ENCODE measurements at places on chromosomes 5 and 9. TPM values are rescaled to one million over a fixed set of nuclear protein-coding genes. Genes with fewer than 3 reads are reported as not detected.

- DNase-seq: no peak
- no peaks in the 10 kb centered on the region for H3K36me3 ChIP-seq
- H3K27ac ChIP-seq: no peak overlapping the region
- no peak overlapping the region for H3K4me3 ChIP-seq
- H3K27me3 ChIP-seq: peaks cover 15% of the 10 kb centered on the region
- H3K4me1 ChIP-seq: no peaks in the 10 kb centered on the region
These were observed 8.9 kb downstream of the PITX1 start for GRCh38 chr5:135024956-135025729.

GRCh38 chr5:122434205-122434970, 122.4 kb downstream of the SNCAIP start:
- no peaks in the 10 kb centered on the region for H3K27me3 ChIP-seq
- DNase-seq: no peak
- no peaks in the 10 kb centered on the region for H3K36me3 ChIP-seq
- peaks cover 5% of the 10 kb centered on the region for H3K4me1 ChIP-seq

DNA sequence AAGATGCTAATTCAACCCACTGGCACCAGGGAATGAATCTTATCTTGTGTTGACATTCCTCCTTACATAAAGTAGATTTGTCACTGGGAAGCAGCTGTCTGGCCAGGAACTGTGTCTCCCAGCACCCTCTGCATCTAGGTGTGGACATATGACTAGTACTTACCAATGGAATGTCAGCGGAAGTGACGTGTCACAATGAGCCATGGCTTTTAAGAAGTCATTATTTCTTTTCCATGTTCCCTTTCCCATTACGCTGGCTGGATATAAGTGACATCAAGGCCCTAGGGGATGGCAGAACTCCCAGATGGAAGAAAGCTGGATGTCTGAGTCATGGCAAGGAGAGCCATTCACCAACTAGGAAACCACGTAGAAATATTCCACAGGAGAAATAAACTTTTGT, 84.7 kb upstream of the MAST4 start:
- no peaks in the 10 kb centered on the region for H3K4me1 ChIP-seq
- no peak overlapping the region for H3K27ac ChIP-seq
- no peaks in the 10 kb centered on the region for H3K27me3 ChIP-seq
- no peak overlapping the region for H3K4me3 ChIP-seq

DNA sequence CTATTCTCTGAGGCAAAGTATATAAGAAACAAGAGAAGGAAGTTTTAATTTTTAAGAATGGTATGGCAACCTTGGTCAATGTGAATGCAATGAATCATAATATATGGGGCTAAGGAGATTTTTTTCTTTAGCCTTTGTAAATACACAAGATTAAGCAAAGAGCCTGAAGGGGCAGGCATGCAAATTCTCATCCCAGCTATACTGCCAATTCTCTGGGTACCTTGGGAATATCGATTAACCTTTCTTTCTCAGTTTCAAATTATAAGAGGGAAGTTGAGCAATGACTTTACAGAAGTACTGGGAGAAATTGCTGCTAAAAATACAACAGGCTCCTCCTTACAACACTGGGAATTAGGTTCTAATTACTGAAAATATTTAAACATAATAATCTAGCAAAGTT, 97.5 kb downstream of the MRPS27 start:
- H3K4me3 ChIP-seq: no peak overlapping the region
- H3K36me3 ChIP-seq: peaks cover 63% of the 10 kb centered on the region
- no peaks in the 10 kb centered on the region for H3K27me3 ChIP-seq
- DNase-seq: no peak

DNA sequence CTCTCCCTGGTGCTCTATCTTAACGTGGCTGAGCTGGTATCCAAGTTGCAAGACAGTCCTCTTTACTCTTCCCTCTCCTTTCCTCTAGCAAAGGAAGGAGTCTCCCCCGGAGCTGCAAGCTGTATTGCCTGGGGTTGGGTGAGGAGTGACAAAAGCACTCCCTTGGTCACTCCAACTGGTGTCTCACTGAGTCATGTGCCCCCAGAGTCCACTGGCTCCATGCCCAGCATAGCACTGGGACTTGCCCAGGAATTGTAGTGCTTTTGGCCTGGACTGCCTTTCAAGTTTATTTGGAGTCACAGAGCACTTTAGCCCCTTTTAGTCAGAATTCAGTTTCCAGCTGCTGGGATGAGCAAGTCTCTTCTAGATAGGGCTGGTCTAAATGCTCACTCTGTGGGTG, 82.6 kb upstream of the FST start:
- DNase-seq: no peak
- no peak overlapping the region for H3K4me3 ChIP-seq
- no peaks in the 10 kb centered on the region for H3K27me3 ChIP-seq
- H3K36me3 ChIP-seq: no peaks in the 10 kb centered on the region

DNA sequence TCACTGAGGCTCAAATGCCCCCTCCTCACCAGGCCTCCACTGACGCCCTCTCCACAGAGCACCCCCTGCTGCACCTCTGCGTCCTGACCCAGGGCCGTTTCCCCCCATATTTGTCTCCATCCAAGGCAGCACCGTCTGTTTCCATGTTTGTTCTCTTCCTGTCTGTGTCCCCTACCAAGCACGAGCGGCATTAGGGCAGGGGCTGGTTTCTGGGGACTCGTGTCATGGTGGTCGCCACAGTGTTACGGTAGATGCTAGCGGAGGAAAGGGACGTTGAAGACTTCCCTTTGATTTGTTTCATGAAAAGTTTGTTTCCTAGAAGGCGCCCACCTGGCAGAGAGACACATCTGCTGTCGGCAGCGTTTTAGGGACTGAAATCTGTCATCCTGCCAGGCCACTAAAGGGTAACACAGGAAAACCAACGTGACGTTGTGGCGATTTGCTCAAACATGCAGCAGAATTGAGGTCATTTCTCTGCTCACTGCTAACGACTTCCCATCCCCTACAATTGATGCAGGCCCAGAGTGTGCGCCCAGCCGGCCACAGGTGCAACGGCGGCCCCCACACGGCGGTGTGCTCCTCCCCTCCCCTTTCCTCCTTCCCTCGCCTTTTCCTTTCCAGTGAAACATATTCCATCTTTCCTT, 79.3 kb upstream of the IRX4 start:
- DNase-seq: no peak
- no peaks in the 10 kb centered on the region for H3K4me1 ChIP-seq
- no peak overlapping the region for H3K4me3 ChIP-seq

CCL21 gene
- not detected for total RNA-seq

DNA sequence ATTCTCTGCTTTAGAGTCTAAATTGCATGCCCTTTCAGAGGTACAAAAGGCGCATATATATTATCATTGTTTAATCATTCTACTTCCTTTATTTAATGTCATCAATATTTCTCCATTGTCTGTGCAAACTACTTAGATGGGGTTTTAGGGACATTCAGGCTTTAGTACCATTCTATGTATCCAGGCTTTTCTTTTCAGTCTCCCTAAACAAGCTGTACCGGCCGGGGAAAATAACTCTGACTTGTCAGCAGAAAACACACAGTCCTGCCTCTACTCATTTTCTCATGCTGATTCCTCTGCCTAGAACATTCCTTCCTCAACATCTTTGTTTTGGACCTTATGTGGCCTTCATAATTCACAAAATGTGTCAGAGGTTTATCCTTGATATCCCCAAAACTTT, 392.1 kb upstream of the DAB2 start:
- H3K4me1 ChIP-seq: no peaks in the 10 kb centered on the region
- peaks cover 4% of the 10 kb centered on the region for H3K27me3 ChIP-seq
- DNase-seq: no peak
- no peaks in the 10 kb centered on the region for H3K36me3 ChIP-seq
- H3K4me3 ChIP-seq: no peak overlapping the region

DNA sequence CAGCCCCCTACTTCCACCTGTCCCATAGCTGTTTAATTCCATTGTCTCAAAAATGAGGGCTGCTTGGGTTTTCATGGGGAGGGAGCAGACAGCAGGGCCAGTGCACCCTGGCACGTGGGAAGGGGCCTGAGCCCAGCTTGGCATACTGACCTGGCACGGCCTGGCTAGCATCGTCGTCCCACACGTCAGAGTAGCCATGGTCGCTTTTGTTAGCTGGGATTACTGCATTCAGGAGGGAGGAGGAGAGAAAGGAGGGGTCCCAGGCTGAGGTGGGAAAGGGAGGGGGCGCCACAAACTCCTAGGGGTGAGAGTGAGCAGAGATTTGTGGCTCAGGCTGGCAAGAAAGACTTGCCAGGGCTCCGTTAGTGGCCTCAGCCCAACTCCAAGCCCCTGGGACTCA, 21.1 kb upstream of the CYSTM1 start:
- no peak for DNase-seq
- no peak overlapping the region for H3K4me3 ChIP-seq
- H3K4me1 ChIP-seq: peaks cover 6% of the 10 kb centered on the region
- H3K36me3 ChIP-seq: no peaks in the 10 kb centered on the region
- no peaks in the 10 kb centered on the region for H3K27me3 ChIP-seq

GRCh38 chr9:100104314-100104713, 5.3 kb downstream of the INVS start:
- H3K27me3 ChIP-seq: no peaks in the 10 kb centered on the region
- peaks cover 54% of the 10 kb centered on the region for H3K36me3 ChIP-seq
- DNase-seq: no peak
- no peaks in the 10 kb centered on the region for H3K4me1 ChIP-seq

DNA sequence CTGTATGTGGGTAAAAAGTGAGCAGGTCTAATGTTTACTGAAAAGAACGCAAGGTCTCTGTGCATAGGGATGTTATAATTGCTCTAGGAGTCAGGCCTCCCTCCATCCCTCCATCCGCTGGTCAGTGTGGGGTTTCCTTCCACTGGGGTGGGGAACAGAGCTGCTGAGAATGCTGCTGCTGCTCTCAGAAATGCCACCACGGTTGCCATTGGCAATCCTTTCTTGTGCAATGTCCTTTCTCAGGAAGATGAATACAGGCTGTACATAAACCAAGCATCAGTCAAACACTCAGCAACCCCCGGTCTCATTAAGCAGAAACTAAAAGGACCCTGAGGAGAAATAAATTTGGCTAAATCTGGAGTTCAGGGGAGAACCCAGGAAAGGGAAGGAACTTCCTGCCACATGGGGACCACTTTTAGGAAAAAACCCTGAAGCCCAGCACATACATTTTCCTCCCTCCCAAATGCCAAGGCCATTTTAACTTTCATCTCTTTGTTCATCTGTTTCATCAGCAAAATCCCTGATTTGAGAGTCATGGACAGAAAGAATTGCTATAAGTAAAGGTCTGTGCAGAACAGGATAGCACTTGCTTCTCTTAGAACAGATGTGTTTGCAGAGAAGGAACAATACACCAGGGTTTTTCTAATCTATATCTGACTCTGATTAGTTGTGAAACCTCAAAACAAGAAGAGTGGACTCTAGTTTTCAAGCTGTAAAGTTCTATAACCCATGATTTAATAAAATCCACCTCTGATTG, 70.4 kb upstream of the SLC1A3 start:
- H3K4me3 ChIP-seq: no peak overlapping the region
- no peak overlapping the region for H3K27ac ChIP-seq

DNA sequence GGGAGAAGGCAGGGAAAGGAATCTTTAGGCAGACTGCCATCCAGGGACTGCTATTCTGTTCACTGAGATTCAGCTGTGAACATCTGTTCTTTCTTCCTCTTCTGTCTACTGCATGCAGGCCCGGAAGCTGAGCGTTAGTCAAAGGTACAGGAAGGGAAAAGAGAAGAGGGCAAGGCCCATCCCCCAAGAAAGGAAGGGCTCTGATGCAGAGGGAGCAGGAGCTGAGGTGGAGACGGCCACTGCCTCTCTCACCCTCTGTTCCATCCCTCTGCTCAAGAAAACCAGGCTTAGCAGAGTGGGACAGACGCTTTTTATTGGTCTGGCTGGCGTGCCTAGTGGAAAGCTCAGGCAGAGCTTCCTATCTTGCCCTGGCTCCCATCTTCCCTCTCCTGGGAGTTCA, 57.6 kb downstream of the PFDN1 start:
- H3K4me3 ChIP-seq: no peak overlapping the region
- H3K36me3 ChIP-seq: peaks cover 6% of the 10 kb centered on the region
- no peaks in the 10 kb centered on the region for H3K27me3 ChIP-seq
- no peak overlapping the region for H3K27ac ChIP-seq

C5orf58 gene
- not detected for total RNA-seq

DNA sequence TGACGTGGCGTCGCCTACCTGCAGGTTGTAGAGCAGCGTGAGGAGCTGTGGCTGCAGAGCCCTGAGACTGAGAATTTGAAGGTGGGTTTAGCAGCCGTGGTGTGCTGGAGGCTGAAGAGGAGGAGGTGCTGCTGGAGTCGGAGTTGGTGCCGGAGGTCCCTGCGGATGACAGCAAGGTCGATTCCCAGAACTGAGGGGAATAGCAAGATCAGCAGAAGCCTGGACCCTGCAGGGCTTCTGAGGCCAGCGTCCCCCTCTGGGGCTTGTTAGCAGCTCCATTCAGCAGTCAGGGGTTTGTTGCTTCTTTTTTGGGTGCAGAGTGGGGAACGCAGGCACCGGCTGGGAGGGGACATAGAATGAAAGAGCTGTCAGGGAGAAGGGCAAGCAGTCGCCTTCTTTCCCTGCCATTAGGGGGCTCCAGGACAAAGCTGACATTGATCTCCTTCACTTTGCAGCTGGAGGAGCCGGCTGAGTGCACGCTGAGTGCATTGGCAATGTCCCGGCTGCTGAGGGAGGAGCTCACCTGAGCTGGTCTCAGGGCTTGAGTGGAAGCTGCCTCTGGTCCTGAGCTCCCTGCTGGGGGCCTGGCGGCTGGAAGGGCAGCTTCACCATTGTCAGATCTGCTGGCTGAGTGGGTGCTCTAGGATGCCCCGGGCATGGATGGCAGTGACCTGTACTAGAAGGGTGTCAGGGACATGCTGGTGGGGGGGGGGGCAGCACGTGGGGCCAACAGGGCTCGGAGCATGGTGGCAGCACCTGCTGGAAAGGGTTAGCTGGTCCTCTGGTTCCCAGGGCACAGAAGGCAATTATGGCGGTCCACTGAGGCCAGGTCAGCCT, 20.8 kb downstream of the OBP2B start:
- peaks cover 41% of the 10 kb centered on the region for H3K27me3 ChIP-seq
- no peak overlapping the region for H3K27ac ChIP-seq
- no peaks in the 10 kb centered on the region for H3K36me3 ChIP-seq
- H3K4me3 ChIP-seq: no peak overlapping the region
- H3K4me1 ChIP-seq: no peaks in the 10 kb centered on the region

CSF2 gene
- total RNA-seq: not detected

- H3K4me1 ChIP-seq: no peaks in the 10 kb centered on the region
- H3K4me3 ChIP-seq: no peak overlapping the region
- H3K27me3 ChIP-seq: no peaks in the 10 kb centered on the region
- no peak overlapping the region for H3K27ac ChIP-seq
- no peaks in the 10 kb centered on the region for H3K36me3 ChIP-seq
- DNase-seq: no peak
These were observed 91.3 kb upstream of the SLC25A48 start for GRCh38 chr5:135743181-135743580.

PCDHA6 gene
- 12.7 TPM for total RNA-seq

GRCh38 chr5:100787648-100788047, 115.4 kb downstream of the ST8SIA4 start:
- no peak for DNase-seq
- H3K4me1 ChIP-seq: no peaks in the 10 kb centered on the region
- H3K27ac ChIP-seq: no peak overlapping the region
- H3K36me3 ChIP-seq: no peaks in the 10 kb centered on the region
- no peak overlapping the region for H3K4me3 ChIP-seq

All from A673 (cell line).